ENCODE measurements at places on chromosomes 7 and 10. TPM values are rescaled to one million over a fixed set of nuclear protein-coding genes. Genes with fewer than 3 reads are reported as not detected.

- no peak overlapping the region for H3K27ac ChIP-seq
- no peaks in the 10 kb centered on the region for H3K36me3 ChIP-seq
Observed at GRCh38 chr7:47596502-47597202, 14.7 kb upstream of the TNS3 start.

DNA sequence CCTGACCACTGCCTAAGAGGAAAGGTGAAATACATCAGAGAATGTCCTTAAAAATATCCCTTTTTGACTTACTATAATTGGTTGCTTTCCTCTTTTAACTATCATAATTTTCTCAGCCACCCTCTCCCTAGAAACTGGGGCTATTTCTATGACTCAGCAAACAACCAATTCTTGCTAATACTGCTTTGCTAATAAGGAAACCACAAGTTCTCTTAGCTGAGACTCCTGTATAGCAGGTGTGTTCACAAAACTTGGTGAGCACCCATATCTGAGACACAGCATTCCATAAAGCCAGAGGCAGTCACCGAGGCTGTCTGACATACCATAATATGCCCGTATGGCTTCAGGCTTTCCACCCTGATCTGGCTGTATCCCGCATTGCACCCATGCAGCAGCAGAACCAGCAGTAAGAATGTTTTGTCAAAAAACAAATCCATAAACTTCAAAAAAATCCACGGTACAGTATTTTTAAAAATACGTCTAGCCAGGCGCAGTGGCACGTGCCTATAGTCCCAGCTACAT is 191.7 kb upstream of the C7orf33 start:
- H3K36me3 ChIP-seq: no peaks in the 10 kb centered on the region
- no peaks in the 10 kb centered on the region for H3K27me3 ChIP-seq

GRCh38 chr7:45680776-45681175 is 106.6 kb downstream of the ADCY1 start:
- H3K27me3 ChIP-seq: no peaks in the 10 kb centered on the region
- DNase-seq: no peak
- no peaks in the 10 kb centered on the region for H3K36me3 ChIP-seq
- H3K27ac ChIP-seq: no peak overlapping the region
- no peaks in the 10 kb centered on the region for H3K4me1 ChIP-seq
- no peak overlapping the region for H3K4me3 ChIP-seq

- H3K36me3 ChIP-seq: peaks cover 26% of the 10 kb centered on the region
- H3K4me1 ChIP-seq: no peaks in the 10 kb centered on the region
- H3K4me3 ChIP-seq: no peak overlapping the region
- no peak overlapping the region for H3K27ac ChIP-seq
- no peak for DNase-seq
Observed at GRCh38 chr10:92479547-92479946, 94.3 kb downstream of the IDE start.

DNA sequence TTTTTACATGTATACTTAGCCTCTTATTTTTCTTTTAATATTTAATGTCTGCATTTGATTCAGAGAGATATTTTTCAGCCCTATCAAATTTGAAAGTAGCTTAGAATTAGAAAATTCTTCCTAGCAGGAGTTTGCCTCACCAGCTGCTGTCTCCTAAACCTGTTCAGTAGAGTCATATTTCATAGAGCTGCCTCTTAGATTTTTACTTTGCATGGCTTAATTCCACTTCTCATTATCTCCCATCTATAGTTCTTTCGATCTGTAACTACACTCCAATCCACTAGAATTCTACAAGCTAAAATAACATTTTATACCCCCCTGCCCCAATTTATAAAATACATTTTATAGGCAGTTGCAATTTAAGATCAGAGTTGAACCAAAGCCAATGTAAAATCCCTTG is 227.0 kb downstream of the ANK3 start:
- no peaks in the 10 kb centered on the region for H3K27me3 ChIP-seq
- H3K4me1 ChIP-seq: no peaks in the 10 kb centered on the region
- H3K4me3 ChIP-seq: no peak overlapping the region
- H3K36me3 ChIP-seq: no peaks in the 10 kb centered on the region

The DKK1 gene
- total RNA-seq: not detected

The SHH gene
- total RNA-seq: not detected

The ARL5B gene
- 21.5 TPM for total RNA-seq

The MSMB gene
- not detected for total RNA-seq

The OR6V1 gene
- total RNA-seq: not detected

The HYAL4 gene
- 0.89 TPM for total RNA-seq

The TAF3 gene
- total RNA-seq: 9.9 TPM

The ELMO1 gene
- 224 TPM for total RNA-seq

The GIMAP6 gene
- total RNA-seq: 17.7 TPM
